Left ventricle myocardium superior (tissue), 1 donor: ENCODE measurements at places on chromosomes 4 and X. TPM values are rescaled to one million over a fixed set of nuclear protein-coding genes. Genes with fewer than 3 reads are reported as not detected.

DNA sequence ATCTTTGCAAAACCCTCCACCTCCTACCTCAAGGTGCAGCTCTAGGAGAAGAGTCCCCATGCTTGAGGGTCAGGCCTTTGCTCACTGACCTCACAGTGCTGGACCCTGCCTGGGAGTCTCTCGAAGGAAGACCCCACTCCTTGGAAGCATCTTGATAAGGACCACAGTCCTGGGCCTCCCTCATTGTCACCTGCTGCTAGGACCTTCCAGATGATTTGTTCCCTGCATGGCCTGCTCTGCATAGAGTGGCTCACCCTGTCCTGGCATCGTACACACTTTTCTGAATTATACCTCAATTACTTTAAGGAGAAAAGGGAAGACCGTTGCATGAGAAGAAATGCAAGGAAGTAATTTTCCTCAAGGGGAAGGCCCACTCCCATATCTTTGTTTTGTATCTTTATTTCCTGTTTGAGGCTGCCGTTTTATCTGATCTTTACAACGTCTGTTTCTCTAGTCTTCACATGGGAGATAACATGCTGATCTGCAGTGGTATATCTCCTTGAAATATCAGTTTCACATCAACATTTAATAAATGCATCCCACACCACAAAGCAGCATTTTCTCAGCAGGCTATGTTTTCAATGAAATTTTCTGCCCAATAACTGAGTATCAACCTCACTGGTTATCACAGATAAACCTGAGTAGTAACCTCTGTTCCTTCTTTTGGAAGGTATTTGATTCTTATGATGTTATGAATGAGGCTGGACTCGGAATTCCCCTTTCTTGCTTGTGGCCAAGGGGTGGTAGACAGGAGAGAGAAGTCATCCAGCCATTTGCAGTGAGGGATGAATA lies 15.0 kb upstream of the AKAP17A start:
- no peak for DNase-seq

- no peak for DNase-seq
Observed at GRCh38 chr4:40307627-40308497, 27.3 kb upstream of the CHRNA9 start.

DNA sequence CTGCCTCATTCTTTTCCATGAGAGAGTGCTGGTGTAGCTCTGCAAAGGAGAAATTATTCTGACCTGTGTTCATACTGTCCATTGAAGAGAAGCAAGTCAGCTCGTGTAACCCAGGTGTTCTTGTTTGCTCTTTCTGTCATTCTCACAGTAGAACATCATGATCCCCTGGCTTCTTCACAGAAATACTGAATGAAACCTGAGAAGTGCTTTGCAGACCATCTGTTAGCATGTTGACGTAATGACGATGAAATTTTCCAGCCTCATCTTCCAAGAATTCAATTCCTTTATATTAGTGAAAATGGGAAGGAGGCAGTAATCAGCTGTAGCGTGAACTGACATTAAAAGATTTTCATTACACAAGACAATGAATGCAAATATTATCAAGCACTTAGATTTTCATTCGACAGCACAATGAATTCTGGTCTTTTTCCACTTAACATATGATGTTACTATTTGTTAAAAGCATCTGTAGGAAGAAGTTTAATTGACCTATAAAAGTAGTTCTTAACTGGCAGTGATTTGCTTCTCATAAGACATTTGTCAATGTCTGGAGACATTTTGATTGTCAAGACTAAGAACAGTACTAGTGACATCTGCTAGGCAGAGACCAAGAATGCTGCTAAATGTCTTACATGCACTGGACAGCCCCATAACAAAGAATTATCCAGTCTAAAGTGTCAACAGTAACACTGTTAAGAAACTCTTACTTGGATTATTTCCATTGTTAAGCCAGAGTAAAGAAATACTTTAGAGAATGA lies 246.3 kb downstream of the BANK1 start:
- DNase-seq, result no peak

- no peak for DNase-seq
Observed at GRCh38 chr4:89586864-89587263, 250.1 kb downstream of the SNCA start.

DNA sequence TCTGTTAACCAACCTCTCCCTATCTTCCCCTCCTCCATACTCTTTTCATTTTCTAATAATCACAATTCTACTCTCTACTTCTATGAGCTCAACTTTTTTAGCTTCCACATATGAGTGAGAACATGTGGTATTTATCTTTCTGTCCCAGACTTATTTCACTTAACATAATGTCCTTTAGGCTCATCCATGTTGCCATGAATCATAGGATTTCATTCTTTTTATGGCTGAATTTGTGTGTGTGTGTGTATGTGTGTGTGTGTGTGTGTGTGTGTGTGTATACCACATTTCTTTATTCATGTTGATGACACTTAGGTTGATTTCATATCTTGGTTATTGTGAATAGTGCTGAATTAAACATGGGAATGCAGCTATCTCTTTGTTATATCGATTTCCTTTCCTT lies 37.4 kb downstream of the RUFY3 start:
- no peak for DNase-seq

- no peak for DNase-seq
Observed at GRCh38 chr4:97507587-97508245, 635.6 kb downstream of the STPG2 start.

- DNase-seq, result no peak
Observed at GRCh38 chrX:103791826-103792485, 15.3 kb downstream of the PLP1 start.

DNA sequence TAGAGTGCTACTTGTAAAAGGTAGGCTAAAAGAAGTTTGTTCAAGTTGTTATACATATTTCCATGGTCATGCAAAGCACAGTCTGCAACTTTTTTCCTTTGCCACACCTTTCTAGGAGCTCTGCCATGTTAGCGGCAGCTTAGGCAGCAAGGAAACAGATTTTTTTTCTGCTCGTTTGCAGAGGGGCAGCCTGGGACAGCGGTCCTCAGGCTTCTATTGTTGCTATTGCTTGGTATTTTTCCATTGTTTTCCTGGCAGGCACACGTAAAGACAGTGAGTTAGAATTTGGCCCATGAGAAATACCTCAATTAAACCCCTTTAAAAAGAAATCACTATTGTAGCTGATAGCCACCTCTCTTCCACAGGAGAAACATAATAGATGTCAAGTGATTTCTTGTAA lies 391.4 kb downstream of the SH2D1A start:
- no peak for DNase-seq

GRCh38 chr4:129917651-129918050 lies 821.7 kb downstream of the C4orf33 start:
- no peak for DNase-seq

GRCh38 chrX:44157283-44157682 lies 184.1 kb upstream of the NDP start:
- DNase-seq, result no peak

DNA sequence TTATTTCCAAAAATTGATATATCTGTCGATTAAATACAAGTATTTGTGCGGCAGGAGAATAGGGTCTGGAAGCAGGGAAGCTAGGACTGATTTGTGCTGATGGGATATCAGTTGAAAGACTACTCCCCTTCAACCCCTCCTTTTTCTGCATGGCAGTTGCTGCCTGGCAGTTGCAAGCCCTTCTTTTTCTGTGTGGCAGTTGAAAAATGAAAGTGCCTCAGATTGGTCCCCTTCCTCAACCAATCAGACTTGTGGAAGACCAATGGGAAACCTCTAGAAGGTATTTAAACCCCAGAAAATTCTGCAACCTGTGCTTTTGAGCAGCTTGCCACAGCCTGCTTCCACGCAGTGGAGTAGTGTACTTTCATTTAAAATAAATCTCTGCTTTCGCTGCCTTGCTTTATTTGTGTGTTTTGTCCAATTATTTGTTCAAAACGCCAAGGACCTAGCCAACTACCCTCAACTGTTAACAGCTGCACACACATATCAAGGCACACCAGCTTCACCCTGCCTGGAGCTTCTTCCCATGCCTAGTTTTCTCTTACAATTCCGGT lies 1.5 kb upstream of the TMA16 start:
- no peak for DNase-seq

GRCh38 chr4:26647523-26648224 lies 63.8 kb downstream of the TBC1D19 start:
- DNase-seq, result no peak

GRCh38 chr4:24671849-24672248 lies 87.5 kb upstream of the DHX15 start:
- DNase-seq, result no peak

GRCh38 chr4:84167564-84167963 lies 331.5 kb downstream of the NKX6-1 start:
- no peak for DNase-seq

GRCh38 chr4:132195176-132195575 lies 953.9 kb upstream of the PCDH10 start:
- DNase-seq, result no peak

GRCh38 chr4:102216666-102217065 lies 128.6 kb downstream of the SLC39A8 start:
- DNase-seq, result no peak

GRCh38 chrX:39445336-39445735 lies 644.1 kb downstream of the MID1IP1 start:
- DNase-seq, result no peak

DNA sequence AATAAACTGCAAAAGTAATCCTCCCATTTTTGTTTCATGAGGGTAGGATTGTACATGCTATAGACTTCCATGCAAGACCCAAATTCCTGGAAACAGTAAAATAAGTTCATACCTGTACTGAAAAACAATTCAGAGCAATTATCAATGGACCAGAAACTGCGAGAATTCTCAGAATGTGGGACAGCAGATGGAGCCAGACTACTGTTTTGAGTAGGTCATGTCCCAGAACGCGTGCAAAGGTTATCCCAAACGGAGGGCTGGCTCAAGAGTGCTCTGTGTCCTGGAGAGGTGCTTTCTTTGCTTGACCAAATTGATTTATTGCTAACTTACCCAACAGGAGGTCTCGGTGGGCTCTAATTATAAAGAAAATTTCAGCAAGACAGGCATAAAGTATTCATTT lies 1.7 kb upstream of the MAGEH1 start:
- no peak for DNase-seq

- DNase-seq, result no peak
Observed at GRCh38 chrX:110750526-110751189, 45.0 kb downstream of the CHRDL1 start.

DNA sequence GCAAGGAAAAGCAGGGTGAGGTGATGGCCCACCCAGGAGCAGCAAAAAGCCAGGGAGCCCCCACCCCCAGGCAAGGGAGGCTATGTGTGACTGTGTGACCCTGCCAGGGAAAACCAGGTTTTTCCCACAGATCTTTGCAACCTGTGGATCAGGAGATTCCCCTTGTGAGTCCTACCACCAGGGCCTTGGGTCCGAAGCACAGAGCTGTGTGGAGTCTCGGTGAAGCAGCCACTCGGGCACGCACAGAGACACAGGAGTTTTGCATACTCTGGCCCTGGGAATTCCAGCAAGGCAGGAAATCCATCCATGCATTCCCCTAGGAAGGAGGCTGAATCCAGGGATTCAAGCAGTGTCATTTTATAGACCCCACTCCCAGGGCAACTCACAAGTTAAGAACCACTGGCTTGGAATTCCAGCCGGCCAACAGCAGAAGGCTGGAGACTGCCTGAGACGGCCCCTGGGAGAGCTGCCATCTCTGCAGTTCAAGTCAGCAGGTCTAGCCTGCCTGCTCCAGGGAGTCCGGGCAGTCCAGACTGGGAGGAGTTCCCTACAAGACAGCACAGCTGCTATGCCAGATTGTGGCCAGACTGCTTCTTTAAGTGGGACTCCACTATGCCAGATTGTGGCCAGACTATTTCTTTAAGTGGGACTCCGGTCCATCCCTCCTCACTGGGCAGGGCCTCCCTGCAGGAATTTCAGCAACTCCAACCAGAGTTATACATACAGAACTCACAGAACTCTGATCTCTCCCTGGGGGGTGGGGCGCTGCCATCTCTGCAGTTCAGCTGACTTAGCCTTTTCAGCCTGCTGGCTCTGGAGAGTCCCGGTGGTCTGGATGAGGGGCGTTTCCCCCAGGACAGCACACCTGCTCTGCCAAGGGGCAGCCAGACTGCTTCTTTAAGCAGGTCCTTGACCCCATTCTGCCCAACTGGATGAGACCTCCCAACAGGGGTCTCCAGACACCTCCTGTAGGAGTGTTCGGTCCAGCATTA lies 85.1 kb upstream of the ADAD1 start:
- no peak for DNase-seq

DNA sequence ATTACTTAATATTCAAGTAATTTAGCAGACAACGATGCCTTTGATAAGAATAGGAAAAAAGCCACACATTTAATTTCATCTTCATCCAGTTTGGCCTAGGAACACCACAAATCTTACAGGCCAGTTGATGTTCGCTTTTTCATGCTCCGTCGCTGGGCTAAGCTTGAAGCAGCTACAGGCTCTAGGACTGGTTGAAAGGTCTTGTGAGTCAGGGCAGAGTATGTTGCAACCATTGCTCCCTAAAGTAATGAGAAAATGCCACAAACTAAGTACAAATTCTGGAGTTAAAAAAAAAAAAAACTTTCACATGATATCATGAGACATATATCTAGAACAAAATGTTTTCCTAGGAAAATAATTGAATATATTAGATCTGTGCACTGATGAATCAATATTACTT lies 123.8 kb downstream of the RPS6KA6 start:
- no peak for DNase-seq

- no peak for DNase-seq
Observed at GRCh38 chr4:112451831-112452230, 64.1 kb downstream of the NEUROG2 start.

DNA sequence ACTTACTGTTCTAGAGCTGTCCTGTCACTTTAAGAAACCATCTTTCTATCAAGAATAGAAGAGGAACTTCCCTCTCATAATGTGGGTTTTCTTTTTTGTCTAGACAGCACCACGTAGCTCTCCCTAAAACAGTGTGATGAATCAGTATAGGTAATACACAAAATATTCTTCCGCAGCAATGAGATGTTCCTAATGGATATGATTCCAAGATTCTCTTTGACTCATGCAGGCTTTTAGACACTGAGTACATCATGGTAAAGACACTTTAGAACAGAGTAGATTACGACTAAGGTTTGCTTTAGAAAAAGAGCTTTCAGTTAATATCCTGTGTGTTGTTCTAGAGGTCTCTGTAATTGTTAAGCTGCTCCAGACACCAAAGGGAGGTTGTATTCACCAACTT lies 69.8 kb downstream of the PTTG2 start:
- DNase-seq, result no peak

The ZNF711 gene
- total RNA-seq, result 0.62 TPM

The TCEAL4 gene
- 66.1 TPM for total RNA-seq

The ADGRA3 gene
- total RNA-seq, result 37.3 TPM

The CDS1 gene
- 0.55 TPM for total RNA-seq

The MAGEB1 gene
- total RNA-seq, result not detected

The ERCC6L gene
- total RNA-seq, result 0.05 TPM

The MAGEB2 gene
- total RNA-seq, result not detected

The FAM53A gene
- 1.3 TPM for total RNA-seq

The GPR50 gene
- not detected for total RNA-seq

The CXorf49 gene
- total RNA-seq, result not detected
